ENCODE measurements at places on chromosomes 1 and 21.

DNA sequence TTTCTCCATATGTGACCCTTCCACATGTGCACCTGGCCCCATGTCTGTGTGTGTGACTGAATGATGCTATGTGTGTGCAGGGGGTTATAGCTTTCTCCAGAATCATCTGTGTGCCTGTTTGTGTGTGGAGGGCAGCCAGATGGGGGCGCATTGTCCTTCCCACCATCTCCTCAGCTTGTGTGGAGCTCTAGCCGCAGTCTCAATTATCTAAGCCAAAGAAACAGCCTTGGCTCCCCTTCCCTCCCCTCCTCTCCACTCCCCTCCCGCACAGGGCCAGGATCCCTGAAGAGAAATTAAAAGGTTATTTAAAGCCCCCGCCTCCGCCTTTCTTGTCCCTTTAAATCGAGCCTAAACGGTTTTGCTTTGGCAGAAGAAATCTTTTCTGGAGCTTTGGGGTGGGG lies 1.8 kb upstream of the DMBX1 start:
- no peak for DNase-seq

DNA sequence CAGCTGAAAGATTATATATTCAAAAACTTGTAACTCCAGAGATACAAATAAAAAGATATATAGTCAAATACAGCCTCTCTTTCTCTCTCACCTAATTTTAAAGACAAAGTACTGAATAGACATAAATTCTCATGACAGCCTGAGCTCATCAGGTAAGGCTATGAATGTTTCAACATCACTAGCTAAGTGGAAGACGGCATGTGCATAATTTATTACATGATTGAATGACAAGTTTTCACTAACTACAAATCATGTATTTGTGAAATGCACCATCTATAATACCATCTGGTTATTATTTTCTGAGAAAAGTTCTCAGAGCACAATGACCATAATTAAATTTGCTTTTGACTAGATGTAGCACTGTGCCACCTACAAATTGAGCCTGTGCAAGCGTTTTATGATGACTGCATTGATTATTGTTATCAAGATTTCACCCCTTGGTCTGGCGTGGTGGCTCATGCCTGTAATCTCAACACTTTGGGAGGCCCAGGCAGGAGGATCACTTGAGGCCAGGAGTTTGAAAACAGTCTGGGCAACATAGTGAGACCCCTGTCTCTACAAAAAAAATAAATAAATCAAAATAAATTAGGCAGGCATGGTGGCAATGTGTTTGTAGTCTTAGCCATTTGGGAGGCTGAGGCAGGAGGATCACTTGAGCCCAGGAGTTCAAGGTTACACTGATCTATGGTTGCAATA lies 128.2 kb downstream of the APP start:
- DNase-seq, result no peak

GRCh38 chr21:14900611-14901010 lies 164.2 kb downstream of the NRIP1 start:
- DNase-seq, result no peak

DNA sequence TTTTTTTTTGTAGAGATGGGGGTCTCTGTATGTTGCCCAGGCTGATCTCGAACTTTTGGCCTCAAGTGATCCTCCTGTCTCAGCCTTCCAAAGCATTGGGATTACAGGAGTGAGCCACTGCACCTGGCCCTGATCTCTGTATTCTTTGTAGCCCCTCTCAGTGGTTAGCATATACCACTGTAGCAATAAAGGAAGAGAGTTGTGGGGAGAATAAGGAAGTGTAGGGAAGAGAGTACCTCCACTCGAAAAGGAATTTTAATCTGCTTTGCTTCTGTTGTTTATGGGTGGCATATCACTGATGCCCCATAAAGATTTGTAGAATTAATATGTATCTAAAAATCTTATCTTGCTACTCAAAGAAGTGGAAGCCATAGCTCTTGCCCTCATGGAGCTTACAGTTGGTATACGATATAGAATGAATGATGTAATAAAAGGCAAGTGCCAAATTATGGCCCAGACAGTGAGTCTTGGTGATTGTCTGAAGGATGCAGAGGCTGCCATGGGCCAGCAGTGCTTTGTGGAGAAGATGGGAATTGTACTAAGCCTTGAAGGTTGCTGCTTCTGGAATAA lies 96.0 kb downstream of the CLIC6 start:
- no peak for DNase-seq

- no peak for DNase-seq
Observed at GRCh38 chr1:94301186-94301585, 63.8 kb upstream of the ARHGAP29 start.

- DNase-seq, result no peak
Observed at GRCh38 chr1:55775007-55775406, 559.8 kb upstream of the USP24 start.

DNA sequence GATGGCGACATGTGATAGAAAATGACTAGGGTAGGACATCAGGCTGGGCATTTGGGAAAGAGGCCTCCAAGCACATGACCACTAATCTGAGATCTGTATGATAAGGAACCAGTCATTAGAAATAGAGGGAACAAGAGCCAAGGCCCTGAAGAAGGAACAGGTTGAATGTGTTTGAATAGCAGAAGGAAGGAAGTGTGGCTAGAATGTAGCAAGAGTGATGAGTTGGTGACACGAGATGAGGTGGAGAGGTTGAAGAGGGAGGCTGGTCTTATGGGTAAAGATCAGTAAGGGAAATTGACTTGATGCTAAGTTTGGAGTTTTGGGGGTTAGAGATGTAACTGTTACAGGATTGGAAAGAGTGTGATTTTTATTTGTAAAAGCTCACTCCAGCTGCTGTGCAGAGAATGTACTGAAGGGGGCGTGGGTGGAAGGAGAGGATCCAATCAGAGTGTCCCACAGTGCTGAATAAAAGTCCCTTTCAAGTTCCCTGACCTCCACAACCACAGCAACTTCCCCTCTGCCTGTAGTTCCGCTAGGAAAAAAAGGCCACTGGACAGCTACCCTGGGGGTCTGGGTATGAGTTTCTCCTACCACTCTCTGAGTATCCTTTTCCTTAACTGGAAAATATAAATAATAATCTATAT lies 295.0 kb downstream of the OMA1 start:
- no peak for DNase-seq

GRCh38 chr1:234507626-234508387 lies 28.8 kb upstream of the TARBP1 start:
- no peak for DNase-seq

DNA sequence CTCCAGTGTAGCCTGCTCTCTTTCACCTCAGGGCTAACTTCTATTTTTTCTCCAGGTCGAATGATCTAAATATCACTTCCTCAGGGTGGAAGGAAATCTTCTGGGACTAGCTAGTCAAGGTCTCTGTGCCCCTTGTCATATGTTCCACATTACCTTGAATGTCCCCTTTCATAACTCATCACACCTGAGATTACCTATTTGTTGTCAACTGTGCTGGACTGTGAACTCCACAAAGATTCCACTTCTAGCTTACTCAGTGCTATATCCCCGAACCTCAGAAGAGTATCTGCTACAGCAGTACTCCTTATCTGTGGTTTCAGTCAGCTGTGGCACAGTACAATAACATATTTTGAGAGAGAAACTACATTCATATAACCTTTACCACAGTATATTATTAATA lies 14.6 kb upstream of the SYNJ1 start:
- no peak for DNase-seq

All from stimulated activated CD8-positive, alpha-beta memory T cell treated with anti-CD3 and anti-CD28 coated beads, Interleukin-4, amount 100 ng/mL, for 24 hours (primary cell).